ENCODE measurements at places on chromosomes 12 and 14.

DNA sequence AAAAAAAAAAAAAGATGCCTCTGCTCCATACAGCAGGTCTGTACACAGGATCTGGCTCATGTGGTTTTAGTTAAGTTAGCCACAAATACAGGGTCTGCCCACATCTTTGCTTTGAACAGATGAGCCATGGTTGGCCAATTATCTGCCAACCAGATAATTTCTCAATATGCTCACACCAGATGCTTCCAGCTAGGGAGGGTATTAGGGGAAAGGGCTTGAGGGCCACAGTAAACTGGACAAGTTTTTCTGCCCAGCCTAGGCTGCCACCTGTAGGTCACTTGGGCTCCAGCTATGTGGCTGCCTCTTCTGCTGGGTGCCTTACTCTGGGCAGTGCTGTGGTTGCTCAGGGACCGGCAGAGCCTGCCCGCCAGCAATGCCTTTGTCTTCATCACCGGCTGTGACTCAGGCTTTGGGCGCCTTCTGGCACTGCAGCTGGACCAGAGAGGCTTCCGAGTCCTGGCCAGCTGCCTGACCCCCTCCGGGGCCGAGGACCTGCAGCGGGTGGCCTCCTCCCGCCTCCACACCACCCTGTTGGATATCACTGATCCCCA lies 776 bp downstream of the RDH5 start:
- peak; percentile 84 for DNase-seq

DNA sequence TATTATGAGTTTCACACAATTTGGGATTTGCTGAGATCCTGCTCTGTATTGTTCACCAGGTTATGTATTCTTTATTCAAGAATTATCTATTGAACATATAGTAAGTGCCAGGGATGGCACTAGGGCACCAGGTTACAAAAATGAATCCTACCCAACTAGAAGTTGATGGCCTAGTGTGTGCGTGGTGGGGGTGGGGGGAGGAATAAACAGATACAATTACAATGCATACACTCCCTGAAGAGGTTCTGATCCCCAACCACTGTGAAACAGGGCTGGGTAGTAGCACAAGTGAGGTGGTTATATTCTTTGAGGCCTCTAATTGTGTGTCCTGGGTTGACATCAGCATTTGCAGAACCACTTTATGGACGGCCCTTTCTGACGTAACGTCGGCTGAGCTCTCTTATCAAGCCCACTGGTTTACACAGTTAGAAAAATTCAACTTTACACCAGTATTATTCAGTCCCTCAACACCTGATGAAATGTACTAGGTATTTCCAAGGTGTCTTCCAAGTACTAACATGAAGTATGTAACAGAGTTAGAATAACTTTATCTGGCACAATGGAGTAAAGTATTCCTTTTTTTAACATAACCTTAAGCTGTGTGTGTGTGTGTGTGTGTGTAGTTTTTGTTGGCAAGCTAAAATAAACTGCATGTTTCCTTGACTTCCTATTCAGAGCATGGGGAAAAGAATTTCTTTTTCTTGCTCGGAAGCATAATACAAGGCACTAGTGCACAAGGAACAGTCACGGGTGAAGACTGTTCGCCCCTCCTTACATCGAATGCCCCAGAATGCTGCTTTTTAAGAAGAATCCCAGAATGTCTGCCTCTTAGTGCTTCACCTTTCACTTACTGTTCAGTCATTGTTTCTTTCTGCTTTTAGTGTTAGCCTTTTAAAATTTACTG lies 8.1 kb upstream of the GLRX5 start:
- no peak for DNase-seq

DNA sequence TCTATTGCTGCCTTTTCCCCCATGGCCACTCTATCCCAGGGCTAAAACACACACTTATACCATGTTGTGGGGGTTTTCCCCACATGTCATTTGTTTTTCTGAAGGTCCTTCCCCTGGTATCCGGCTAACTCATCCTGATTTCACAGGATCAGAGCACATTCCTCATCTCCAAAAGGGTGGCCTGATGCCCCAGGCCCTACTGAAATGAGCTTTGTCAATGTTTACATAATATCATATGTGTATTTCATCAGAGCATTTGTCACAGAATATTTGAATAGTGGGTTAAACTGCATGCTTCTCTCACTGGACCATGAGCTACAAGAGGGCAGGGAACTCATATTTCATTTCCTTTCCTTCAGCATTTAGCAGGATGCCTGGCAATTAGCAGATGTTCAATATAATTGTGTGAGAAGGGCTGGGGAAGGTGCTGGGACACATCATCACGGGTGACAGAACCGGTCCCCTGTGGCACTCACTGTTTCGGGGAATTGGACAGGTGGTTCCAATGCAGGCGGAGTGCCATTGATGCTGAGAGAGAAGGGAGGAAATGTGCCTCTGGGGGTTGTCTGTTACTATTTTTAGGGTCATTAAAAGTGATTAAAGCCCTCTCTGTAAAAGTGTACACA lies 26.8 kb downstream of the EMP1 start:
- DNase-seq: peak; percentile 71

DNA sequence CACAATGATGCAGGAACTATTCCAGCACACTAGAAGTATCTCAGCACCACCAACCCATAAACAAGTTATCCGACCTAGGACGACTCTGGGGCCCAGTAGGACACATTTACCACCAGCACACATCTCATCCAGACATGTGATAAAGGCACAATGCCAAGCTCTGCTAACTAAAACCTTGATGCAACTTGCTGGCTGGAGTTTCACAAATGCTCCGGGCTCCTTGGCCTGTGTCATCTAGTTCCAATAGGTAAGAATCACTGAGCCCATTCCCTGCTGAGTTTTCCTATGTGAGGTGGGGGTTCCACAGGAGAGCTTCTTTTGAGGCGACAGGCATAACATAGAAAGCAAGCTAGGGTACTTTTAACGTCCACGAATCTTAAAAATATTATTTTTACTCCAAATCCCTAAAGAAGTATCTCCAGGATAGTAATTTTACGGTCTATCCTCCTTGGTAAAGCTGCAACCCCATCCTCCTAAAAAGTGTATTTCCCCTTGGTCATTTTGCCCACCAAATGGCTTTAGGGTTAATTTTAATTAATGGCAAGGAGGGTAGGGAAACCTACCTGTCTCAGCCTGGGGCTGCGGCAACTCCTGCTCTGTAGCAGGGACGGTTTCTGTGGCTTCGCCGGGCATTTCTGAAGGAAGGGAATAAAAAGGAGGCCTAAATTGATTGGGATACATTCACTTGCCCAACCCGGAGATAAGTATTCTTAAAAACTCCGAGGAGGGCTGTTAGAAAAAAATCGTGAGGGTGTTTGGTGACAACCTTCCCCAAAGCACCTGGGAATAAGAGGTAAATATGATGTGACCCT lies 1.0 kb downstream of the NACA start:
- DNase-seq: peak; percentile 70

DNA sequence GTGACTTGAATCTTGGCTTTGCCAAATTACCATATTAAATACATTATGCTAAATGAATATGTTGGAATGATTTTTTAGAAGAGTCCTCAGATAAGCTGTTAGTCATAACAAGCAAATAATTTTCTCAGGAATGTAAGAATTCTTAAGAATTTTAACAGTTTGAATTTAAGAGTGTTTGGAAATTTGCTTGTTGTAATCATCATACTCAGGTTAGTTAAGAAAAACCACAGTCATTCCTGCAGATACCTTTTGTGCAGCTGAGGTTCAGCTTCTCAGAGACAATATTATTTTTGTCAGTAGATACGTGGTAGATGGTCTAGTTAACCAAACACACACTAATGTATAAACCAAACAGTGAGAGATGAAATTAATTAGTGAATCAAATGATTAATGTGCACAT lies 8.9 kb downstream of the WNK1 start:
- no peak for DNase-seq

DNA sequence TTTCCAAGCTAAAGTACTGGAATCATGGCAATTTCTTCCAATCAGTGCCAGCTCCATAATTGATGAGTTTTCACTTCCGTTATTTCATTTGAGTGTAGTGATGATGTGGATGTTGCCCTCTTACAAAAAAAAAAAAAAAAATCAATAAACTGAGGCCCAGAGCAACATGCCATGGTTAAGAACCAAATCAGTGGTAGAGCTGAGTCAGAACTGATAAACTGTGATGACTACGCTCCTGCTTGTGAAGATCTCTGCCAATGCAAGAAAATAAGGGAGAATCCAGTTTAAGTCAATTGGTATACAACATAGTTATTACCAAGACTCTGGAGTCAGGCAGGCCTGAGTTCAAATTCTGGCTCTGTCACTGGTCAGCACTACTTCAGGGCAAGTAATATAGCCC lies 102.7 kb downstream of the GPR135 start:
- no peak for DNase-seq

GRCh38 chr12:109782326-109782703 lies 50.9 kb downstream of the TRPV4 start:
- no peak for DNase-seq

DNA sequence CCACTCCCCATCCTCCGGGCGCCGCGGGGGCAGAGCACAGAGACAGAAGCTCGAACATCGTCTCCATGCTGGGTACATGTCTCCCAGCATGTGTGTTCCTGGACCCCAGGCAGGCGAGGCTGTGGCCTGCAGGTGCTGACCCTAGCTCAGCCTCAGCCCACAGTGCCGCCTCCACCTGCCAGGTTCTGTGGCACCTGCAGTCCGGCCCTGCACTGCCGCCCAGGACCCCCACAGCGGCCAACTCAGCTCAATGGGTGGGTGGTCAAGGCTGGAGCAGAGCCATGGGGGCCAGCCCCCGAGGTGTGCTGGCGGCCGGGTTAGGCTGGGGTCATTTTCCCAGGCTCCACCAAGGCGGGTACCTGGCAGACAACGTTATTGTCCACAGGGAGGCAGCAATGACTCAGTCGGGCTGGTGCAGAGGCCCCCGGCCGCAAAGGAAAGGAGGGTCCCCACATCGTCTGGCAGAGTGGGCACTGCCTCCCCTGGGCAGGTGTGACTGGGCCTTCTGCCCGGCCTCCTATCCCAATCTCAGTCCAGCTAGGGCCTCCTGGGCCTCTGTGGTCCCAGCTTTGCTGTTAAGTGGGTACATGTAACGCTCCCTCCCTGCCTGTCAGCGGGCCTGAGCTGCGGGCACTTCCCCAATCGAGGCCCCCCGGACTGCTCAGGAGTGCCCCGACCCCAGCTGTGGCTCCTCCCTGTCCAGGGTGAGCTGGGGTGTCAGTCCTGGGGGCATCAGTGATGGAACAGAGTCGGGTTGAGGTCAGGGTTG lies 20.2 kb upstream of the NUDT14 start:
- no peak for DNase-seq

DNA sequence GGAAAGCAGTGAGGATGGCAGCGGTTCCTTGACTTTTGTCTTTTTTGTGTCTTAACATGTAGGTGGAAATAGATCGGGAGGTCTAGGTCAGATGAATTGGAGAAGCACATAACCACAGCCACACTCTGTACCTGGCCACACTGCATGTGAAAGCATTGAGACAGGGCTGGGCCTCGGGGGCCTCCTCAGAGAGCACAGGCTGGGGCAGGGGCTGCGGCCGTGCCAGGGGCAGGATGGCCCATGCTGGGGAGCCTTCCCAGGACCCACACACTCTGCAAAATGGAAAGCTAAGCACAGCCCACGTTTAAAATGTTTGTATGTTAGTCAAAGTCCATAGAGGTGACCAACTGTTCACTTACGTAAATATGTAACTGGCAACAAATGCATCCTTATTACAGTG lies 76.7 kb downstream of the PIWIL1 start:
- DNase-seq: no peak

DNA sequence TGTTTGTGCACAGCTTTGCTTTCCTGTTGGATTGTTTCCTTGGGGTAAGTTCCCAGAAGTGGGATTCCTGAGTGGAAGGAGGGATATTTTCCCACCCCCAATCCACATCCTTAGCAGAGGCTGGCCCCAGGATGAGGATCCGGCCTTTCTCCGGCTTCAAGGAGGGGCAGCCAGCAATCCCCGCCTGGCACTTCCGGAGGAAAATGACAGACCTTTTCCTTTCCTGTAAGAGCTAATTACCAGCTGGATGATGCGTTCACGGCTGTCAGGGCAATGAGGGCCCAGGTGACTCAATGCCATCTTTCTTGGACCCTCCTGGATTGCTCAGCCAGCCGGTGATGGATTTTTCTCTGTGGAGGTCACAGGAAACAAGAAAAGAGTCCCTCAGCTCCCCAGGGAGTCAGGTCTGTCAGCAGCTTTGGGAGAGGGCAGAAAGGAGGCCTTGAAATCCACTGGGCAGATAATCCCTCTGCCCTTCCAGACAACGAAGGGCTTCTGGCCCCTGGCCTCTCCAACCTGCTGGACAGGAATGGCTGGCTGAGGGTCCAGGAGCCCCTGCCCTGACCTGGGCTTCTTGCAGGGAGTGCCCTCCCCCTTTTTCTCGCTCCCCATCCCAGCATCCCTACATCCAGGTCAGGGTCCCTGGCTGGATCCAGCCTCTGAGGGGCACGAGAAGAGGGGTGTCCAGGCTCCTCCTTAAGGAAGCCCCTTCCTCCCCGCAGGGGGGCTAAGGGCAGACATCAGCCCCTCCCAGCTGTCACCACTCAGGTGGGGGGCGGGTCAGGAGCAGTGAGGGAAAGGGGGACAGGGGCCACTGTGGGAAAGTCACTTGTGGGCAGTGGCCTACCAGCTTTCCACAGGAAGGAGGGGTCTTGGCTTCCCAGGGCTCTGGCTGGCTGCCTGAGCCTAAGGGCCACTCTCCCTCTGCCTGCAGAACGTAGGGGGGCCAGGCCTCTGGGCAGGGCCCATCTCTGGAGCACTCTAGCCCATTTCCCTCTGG lies 16.1 kb upstream of the CCDC85C start:
- peak; percentile 63 for DNase-seq

DNA sequence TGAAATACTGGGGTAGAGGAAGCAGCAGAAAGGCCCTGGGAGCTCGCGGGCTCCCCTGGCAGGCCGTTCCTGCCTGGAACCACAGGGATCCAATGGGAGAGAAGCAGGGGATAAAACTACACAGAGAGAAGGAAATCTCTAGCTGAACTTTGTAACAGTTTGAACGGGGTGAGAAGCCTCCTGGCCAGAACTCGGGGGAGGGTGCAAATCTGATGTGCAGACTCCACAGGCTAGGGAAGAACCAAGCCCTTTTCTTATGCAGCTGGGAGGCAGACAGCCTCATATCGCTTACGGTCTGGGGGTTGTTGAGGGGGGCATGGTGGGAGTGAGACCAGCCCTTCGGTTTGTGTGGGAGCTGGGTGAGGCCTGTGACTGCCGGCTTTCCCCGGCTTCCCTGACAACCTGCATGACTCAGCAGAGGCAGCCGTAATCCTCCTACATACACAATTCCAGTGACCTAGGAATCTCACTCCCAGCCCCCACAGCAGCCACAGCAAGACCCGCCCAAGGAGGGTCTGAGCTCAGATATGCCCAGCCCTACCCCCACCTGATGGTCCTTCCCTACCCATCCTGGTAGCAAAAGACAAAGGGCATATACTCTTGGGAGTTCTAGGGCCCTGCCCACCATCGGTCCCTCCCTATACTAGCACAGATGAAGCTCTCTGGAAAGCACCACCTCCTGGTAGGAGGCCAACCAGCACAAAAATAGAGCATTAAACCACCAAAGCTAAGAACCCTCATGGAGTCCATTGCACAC lies 143.0 kb downstream of the TMTC1 start:
- no peak for DNase-seq

DNA sequence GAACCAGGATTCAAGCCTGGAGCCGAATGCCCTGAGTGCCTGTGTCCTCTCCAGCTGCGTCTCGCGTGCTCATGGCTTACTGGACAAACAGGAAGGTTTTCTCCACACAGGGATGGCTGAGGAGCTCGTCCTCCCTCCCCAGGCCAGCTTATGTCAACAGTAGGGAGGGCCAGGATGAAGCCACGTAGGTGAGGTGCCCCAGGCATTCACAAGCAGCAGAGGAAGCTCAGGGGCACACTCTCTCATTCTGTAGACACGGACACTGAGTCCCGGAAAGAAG lies 49.3 kb downstream of the TRPV4 start:
- DNase-seq: no peak

GRCh38 chr14:74616507-74616906 lies 4.5 kb upstream of the LTBP2 start:
- DNase-seq: peak; percentile 63
